ENCODE measurements at places on chromosomes 4 and X.
A peak's percentile ranks its signal among the peaks of the same experiment; 100 is the strongest.

DNA sequence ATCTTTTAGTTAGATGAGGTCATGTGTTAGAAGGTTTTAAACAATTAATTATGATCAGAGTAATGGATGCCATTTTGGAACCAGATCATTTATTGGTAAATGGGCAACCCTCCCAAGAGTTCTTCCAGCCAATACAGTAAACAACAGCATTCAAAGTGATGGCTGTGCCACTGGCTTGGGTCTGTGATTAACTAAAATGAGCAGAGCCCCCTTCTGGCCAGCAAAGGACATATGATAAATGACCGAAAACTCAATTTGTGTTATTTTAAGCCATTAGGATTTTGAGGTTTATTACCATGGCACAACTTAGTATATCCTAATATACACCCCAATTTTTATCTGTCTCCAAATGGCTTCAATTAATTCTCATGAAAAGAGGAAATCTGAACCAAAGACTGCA, 90.8 kb upstream of the NPFFR2 start:
- DNase-seq = peak; percentile 20

DNA sequence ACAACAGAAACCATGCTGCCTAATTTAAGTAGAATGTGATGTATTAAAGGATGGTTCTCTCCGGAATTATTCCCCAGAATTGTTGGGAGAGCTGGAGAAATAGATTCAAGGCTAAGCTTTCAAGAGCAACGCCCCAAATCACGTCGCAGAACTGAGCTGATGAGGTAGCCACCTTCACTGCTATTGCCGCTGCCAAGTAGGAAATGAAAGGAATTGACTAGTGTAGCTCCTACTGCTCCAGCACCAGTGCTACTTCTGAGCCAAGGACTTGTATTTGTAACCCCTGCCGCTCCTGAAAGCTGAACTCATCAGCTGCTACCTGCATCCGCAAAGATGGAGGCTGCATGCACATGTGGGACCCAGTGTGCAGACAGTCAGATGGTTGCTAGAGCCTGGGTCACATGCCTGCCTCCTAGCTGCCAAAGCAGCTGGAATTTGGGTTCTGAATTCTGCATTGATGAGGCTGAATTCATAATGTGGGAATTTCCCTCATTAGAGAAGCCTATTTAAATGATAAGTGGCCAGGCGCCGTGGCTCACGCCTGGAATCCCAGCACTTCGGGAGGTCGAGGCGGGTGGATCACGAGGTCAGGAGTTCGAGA, 173.9 kb downstream of the PDGFRA start:
- DNase-seq = no peak

- no peak for DNase-seq
These were observed 8.3 kb downstream of the SPATA18 start for GRCh38 chr4:52059372-52059771.

GRCh38 chrX:21907260-21907659, 33.2 kb upstream of the SMS start:
- no peak for DNase-seq

DNA sequence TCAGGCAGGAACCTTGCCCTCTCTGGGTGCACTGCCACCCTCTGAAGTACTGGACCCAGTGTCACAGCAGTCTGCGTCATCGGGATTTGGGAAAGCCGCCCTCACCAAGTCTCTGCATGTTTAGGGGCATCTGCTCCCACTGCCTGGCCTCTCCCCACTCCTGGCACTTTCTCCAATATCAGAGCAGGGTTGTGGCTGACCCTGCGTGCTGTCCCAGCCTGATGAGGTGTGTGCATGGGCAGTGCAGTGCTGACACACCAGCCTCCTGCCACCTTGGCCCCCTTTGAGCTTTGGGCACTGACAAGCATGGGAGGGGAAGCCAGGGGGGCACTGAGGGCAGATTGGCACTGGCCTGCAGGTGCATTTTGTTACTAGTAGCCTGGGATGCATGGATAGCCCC, 652.5 kb downstream of the GABRG1 start:
- peak; percentile 35 for DNase-seq

DNA sequence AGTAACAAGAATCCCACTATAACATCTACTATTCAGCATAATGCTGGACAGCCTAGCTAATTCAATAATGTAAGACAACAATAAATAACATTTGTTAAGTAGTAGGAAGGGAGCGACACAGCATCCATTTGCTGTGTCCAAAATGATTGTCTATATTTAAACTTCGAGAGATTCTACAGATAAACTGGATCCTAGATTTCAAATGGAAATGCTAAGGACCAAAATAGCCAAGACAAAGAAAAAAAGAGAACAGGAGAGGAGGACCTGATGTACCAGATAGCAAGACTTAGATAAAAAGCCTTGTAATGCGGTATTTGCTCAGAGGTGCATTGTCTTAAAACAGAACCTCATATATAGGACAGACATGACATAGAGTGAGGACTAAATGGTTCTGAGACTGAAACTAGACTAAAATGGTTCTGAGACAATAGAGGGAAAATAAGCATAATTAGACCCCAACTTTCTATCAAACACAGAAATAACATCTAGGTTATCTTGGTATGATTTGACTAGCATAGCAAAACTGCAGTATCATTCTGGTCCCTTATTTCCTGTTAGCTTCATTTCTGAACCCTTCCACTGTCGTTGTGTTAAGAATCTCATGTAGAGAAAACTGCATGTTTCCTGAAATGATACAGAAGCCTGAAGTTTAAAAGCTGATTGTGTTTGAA, 3.8 kb downstream of the HPGDS start:
- DNase-seq = no peak

DNA sequence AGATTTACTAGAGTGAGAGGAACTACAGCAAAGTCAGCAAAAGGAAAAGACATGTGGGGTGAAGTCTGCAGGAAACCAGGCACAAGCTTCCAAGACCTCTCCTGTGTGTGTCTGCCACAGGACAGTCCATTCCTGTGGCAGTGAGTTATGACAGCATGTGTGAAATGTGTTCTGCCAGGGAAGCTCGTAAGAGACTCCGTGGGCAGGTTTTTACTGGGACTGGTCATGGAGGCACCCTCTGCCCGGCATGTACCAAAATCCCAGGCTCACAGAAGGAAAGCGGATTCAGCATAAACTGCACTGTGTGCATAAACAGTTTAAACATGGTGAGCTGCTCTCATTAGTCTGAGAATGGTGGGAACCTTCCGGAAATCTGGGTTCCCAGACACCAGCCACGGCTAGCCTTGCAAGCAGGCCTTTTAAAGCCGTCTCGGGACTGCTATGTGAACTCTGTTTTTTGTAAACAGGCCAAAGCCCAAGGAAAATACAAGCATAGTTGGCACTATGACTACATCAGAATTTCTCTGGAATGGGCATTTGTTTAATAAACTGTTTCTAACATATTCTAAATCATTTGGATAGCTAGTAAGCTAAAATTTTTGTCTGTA, 288.5 kb downstream of the TENM3 start:
- DNase-seq = no peak

- DNase-seq = no peak
These were observed 61.0 kb downstream of the CHRNA9 start for GRCh38 chr4:40395908-40396793.

- DNase-seq = no peak
These were observed 341.3 kb upstream of the KLF3 start for GRCh38 chr4:38322714-38323113.

DNA sequence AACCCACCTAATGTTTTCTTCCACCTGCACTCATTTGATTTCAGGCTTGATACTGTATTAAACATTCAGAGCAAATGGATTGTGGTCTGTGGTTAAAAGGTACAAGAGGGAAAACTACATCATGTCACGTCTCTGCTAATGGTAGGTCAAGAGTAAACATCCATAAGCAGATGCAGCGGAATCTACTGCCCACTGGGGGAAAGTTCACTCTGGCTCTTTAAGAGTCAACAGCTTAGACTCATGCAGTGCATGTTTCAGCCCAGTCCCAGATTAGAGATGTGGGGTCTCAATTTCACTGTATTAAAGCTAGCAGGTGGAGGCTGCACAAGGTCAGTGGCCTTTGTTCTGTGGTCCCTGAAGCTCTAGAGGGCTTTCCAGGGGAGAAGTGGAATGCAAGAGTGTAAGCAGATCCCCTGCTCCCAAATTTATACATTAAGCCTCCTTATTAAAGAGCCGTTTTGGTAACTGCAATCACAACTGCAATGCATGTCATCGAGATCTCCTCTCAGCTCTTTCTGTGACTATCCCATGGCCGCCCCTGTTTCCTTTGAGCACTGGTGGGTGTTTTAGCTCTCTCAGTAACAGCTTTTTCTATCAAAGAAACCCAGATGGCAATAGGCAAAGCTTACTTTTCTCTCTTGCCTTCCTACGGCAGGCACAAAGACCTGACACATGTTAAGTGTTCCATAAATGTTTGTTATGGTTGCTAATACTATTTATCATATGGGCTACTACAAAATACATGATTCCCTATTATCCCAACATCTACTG, 53.4 kb downstream of the LDB2 start:
- DNase-seq = no peak

DNA sequence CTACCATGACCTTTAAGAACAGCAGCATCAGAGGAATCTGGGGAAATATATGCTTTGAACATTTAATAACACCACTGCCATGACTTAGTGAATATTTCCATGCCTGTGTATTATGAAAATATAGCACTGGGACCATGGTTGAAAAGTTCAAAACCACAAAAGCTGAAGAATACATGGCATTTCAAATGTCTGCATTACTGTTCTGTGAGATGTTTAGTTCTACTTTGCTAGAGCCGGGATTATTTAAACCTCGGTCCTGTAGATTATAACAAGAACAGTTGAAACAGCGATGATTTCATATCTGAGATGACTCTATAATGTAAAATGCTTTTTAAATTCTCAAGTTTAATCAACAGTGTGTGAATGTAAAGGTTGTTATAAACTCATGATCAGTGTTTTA, 126.7 kb upstream of the AGA start:
- no peak for DNase-seq

- DNase-seq = no peak
These were observed 4.1 kb downstream of the SEPTIN6 start for GRCh38 chrX:119688911-119689321.

DNA sequence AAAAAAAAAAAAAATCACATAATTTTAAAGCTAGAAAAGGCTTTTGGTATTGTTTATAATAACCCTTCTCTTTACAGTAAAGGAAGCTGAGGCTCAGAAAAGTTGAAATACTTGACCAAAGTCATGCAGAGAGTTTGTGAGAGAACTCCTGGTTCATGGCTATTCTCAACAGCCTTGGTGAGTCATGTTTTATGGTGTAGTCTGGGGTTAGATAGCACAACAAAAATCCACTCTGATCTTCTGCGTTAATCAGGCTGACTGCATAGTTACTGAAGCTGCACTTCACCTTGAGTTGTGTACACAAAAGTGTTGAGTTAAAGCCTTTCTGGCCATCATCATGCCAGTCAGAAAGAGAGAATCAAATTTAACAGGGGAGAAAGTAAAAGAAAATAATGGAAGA, 19.3 kb upstream of the SFRP2 start:
- DNase-seq = no peak

- DNase-seq = no peak
These were observed 64.0 kb upstream of the PGM2 start for GRCh38 chr4:37762294-37762990.

- DNase-seq = no peak
These were observed 106.5 kb downstream of the ATP11C start for GRCh38 chrX:139826065-139827044.

DNA sequence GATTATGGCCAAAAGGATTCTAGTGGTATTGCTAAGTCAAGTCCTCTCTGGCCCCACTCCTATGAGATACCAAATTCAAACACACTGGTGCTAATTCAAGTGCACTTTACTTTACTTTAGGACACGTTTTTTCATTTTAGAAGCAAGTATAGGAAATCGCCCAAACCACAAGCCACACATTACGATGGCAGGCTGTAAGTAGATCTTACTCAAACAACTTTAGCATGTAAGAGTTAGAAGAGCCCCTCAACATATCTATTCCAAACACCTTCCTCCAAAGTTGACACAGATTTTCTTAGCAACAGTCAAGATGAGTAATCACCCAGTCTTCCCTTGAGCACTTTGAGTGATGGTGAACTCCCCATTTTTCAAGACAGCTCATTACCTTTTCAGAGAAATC, 43.6 kb downstream of the DRD5 start:
- no peak for DNase-seq

DNA sequence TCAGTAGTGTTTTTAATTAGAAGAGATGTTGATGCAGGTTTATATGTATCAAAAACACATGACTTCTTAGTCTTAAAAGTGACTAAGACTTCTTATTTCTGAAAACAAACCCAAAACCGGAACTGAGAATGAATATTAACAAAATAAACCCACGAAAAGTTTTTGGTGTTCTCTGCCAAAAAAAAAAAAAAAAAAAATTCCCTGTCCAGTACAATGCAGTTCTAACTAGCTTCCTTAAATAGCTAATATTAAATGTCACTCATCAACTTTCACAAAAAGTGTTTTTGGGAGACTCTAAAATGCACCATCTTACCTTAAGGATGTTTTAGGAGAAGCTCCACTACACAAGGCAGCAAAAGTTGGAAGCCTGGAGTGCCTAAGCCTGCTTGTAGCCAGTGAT, 2.0 kb downstream of the ANKRD37 start:
- DNase-seq = no peak

DNA sequence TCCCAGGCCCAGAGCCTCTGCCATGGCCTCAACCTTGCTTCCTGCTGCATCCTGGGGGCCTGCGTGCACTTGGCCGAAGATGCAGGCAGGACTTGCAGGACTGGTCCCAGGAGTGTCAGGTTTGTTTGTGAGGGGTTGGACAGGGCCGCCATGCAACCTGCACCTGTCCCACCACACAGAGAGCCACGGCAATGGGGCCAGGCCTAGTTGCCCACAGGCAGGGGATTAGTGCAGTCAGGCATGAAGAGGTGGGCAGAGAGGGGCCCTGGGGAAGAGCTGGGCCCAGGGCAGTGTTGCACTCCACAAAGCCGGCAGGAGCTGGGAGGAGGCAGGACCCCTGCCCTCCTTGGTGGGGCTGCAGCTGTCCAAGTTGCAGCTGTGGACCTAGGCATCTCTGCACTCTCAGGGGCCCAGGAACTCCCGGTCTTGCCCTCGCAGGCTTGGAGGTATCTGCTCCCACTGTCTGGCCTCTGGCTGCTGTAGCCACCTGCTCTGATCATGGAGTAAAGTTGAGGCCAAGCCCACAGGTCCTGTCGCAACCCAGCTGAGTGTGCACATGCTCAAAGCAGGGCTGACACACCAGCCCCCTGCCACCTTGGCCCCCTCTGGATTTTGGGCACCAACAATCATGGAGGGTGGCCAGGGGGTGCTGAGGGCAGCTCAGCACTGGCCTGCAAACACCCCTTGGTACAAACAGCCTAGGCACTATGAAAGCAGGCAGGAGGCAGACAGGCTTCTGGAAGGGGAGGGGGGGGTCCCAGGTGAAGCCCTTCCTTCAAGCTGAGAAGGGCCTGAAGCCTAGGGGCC, 190.4 kb upstream of the PCDH10 start:
- peak; percentile 37 for DNase-seq

DNA sequence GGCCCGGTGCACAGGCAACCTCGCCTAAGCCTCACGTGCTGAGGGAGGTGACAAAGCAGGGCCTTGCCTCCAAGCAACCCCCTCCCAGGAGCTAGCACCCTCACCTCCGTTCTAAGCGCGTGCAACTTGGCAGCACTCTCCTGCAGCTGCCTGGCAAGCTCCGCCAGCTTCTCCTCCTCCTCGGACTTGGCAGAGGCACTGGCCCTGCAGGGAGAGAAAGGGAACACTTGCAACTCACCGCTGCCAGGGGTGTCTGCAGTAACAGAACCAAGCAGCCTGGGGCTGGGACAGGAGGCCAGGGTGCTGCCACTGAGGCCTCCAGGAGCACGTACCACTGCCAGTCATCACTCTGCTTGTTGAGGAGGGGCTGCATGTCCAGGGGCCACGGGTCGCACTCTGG, 10.3 kb upstream of the TREX2 start:
- DNase-seq = no peak

All from left lung (tissue), 14 donors.